ENCODE measurements at places on chromosomes 11 and 22. TPM values are rescaled to one million over a fixed set of nuclear protein-coding genes. Genes with fewer than 3 reads are reported as not detected.
A peak's percentile ranks its signal among the peaks of the same experiment; 100 is the strongest.

GRCh38 chr11:116043857-116044256, 539.6 kb upstream of the CADM1 start:
- DNase-seq: no peak

Gene ZNF280B
- polyA plus RNA-seq: 1.9 TPM

GRCh38 chr11:19595499-19595839, 117.2 kb upstream of the NAV2 start:
- DNase-seq: no peak

DNA sequence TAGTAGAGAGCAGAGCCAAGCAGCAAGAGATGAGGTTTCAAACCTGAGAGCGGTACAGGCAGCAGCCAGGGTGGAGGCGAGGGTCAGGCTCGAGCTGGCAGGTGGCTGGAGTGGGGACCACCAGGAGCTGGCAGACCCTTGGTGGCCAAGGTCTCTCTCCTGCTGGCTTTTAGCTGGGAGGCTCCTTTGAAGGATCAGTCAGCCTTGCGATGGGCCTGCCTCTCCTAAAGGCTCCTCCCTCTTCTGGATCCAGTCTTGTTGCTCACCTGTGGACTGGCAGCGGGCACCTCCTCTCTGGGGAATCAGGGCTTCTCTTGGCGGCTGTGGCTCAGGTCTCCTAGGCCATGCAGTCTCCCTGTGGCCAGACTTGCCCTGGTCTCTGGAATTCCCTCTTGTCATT, 24.8 kb downstream of the TPST2 start:
- no peak for DNase-seq

Gene EMID1
- polyA plus RNA-seq: 0.35 TPM

Gene YPEL1
- polyA plus RNA-seq: 0.07 TPM

DNA sequence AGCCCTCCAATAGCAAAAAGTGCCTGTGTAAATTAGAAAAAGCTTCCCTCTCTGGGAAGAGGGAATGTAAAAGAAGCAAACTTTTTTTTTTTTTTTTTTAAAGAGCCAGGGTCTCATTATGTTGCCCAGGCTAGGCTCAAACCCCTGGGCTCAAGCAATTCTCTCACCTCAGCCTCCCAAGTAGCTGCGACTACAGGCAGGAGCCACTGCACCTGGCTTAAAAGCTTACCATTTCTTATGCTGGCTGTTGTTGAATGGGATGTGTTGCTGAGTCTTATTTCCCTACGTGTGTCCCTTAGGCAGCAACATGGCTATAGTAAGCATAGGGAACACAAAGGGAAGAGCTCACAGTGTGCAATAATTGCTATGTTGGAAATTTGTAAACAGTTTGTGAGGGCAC, 225.5 kb upstream of the CCDC90B start:
- no peak for DNase-seq

Gene TMEM25
- 0.75 TPM for polyA plus RNA-seq

Gene MYO7A
- polyA plus RNA-seq: 1.4 TPM

Gene POTEH
- not detected for polyA plus RNA-seq

Gene ALDH3B1
- polyA plus RNA-seq: 104 TPM

GRCh38 chr11:64230985-64231365, 627 bp downstream of the DNAJC4 start:
- DNase-seq: no peak

- DNase-seq: no peak
Measured at GRCh38 chr11:47628026-47628425, 14.3 kb downstream of the MTCH2 start.

Gene SGSM1
- 0.50 TPM for polyA plus RNA-seq

Gene C22orf15
- not detected for polyA plus RNA-seq

Gene PGM2L1
- 24.9 TPM for polyA plus RNA-seq

DNA sequence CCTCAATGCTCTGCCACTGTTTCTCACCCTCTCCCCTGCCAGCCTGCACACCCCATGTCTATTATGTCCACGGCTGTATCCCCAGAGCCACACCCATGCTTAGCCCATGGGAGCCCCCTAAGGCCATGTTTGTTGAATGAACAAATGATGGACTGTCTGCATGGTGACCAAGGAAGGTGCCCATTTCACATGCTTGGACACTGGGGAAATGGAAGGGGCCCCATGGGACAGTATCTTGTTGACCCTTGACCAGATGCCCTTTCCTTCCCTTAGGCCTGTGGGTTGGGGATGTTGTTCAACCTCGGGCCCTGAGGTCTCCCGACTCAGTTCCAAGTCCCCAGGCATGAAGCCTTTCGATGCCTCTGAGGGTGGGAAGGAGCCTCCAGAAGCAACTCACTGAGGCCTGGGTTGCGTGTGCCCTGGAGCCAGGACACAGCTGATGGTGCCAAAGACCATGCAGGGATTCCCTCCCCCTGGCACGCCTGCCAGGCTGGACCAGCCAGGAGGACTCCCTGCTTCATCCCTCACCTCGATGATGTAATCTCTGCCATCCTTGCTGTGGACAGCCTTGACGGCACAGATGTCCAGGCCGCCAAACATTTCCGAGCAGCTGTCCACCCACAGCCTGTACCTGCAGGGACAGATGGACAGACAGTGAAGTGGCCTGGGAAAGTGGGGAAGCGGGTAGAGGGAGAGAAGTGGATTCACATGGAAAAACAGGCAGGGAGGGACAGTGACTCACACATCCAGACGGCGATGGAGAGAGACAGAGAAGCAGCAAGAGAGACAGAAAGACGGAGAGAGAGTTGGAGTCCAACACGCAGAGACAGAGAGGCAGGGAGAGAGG, 58.9 kb downstream of the FBXO7 start:
- DNase-seq: no peak

- DNase-seq: no peak
Measured at GRCh38 chr11:125223901-125224361, 59.4 kb downstream of the PKNOX2 start.

- no peak for DNase-seq
Measured at GRCh38 chr11:96313163-96313562, 29.8 kb downstream of the MAML2 start.

GRCh38 chr11:26557666-26558065, 14.4 kb downstream of the MUC15 start:
- DNase-seq: no peak

Gene MMP13
- polyA plus RNA-seq: not detected

Gene BSX
- not detected for polyA plus RNA-seq

DNA sequence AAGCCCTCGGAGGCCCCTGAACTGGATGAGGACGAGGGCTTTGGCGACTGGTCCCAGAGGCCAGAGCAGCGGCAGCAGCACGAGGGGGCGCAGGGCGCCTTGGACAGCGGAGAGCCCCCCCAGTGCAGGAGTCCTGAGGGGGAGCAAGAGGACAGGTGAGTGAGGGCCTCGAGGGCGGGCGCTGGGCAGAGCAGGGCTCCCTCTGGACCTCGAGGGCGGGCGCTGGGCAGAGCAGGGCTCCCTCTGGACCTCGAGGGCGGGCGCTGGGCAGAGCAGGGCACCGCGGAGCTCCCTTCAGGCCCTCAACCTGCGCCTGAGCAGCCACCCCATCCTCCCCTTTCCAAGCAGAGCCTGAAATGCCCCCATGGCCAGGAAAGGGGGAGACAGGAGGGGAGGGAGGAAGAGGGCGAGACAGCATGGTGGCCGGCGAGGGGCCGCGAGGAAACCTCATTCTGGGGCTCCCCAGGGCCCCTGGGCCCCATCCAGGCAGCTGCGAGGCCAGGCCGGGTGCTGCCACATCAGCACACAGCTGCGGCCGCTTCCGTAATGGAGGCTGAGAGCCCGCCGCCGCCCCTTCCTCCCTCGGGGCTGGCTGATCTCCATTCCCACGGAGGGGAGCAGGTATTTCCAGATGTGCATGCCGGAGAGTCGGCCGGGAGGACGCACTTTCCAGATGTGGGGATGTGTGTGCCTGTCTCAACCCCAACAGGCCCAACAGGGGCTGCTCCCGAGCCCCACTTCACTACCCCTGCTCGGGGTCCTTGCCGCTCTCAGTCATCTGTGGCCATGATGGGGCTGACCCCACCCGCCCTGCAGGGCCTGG, 10.0 kb downstream of the PRR33 start:
- DNase-seq: no peak

DNA sequence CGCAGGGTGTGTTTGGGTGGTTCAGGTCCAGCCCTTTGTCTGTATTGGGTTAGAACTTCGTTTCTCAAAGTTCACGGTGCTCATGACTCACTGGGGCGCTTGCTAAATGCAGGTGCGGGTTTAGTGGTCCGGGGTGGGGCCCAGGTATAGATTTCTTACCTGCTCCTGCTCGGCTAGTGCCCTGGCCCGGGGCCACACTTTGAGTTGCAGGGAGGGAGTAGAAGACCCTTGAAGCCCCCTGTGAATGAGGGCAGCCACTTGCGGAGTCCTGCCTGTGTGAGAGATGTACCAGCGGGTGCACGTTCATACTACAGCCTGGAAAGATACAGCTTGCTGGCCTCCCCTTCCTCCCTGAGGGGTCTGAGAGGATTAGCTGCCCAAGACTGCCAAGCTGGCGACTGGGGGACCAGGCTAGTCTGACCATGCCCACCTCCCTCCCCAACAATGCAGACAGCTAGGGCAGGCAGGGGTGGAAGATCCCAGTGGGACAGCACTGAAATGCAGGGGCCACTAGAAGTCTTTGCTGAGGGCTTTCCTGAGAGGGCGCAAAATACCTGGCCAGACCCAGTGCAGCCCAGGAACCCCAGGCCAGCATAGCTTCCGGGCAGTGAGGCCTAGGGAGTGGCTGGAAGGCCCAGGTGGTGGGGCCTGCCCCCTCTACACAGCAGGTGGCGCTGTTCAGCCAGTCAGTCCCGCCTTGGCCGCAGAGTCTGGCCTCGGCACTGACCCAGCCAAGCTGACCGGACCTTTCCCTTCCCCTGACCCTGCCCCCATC, 5.1 kb upstream of the MYRF start:
- DNase-seq: peak; percentile 79

GRCh38 chr11:114084414-114084813, 24.9 kb downstream of the ZBTB16 start:
- no peak for DNase-seq

- DNase-seq: no peak
Measured at GRCh38 chr11:57203359-57203758, 21.6 kb downstream of the LRRC55 start.

DNA sequence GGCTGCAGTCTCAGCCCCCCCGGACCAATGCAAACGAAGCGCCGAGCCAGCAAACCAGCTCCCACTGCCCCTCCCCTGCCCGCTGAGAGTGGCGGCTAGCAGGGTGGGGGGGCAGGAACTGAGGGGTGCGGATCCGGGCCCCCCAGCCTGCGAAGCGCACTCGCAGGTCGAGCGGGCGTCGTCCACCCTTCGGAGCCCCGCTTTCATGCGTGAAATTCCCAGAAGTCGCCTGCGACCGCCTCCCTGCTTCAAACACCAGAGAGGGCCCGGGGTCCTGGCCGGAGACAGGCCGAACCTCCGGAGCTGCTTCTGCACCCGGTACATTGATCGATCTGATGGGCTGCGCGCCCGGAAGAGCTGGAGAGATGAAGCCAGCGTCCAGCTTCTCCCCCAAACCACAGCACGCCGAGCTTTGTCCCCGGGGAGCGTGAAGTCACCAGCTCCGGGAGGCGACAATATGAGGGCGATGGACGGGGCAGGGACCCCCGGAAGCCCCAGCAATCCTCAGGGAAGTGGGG, 646 bp upstream of the PATZ1 start:
- DNase-seq: peak; percentile 42

- DNase-seq: no peak
Measured at GRCh38 chr11:47506373-47506772, 46.6 kb downstream of the CELF1 start.

Gene TUB
- polyA plus RNA-seq: 13.2 TPM

Gene INPP5J
- polyA plus RNA-seq: 1.8 TPM

- no peak for DNase-seq
Measured at GRCh38 chr11:29336727-29337575, 679.9 kb downstream of the KCNA4 start.

DNA sequence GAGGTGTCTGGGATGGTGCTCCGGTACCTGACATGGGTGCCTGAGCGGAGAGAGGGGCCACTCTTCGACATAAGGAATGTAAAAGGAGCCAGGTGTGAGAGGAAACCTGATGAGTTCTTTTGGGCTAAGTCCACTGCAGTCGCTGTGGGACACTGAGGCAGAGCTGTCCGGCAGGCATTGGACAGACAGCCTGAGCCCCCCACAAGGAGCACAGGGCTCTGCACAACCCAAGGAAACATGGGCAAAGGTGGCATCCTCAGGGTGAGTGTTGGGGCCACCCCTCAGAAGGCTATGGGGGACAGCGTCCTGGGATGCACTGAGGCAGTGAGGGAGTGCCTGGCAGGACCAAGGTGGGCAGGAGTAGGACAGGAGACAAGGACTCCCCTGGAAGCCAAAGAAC, 57.7 kb upstream of the EMID1 start:
- DNase-seq: no peak

DNA sequence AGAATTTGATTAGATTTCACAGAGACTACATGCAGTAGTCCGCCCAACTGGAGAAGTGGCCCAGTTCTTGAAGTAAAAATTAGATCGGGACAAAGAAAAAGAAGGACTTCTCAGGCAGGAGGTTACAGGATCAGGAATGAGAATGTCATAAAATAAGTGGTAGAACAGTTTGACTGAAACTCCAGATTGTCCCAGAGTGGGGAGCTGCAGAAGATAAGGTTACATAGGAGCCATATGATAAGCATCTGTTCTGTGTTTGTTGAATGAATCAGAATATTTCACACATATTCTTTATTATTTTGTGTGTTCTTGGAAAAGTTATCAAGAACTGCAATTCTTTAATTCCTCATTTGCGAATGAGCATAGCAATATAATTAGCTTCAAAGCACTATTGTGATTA, 210.6 kb downstream of the AASDHPPT start:
- no peak for DNase-seq

Gene NELL1
- polyA plus RNA-seq: not detected

GRCh38 chr11:76656050-76656531, 14.5 kb downstream of the LRRC32 start:
- DNase-seq: no peak

Gene CRYBB3
- not detected for polyA plus RNA-seq

GRCh38 chr11:62554387-62555167, 8.0 kb upstream of the AHNAK start:
- no peak for DNase-seq

Gene KREMEN1
- polyA plus RNA-seq: 2.5 TPM

Gene CFL1
- 1,780 TPM for polyA plus RNA-seq

DNA sequence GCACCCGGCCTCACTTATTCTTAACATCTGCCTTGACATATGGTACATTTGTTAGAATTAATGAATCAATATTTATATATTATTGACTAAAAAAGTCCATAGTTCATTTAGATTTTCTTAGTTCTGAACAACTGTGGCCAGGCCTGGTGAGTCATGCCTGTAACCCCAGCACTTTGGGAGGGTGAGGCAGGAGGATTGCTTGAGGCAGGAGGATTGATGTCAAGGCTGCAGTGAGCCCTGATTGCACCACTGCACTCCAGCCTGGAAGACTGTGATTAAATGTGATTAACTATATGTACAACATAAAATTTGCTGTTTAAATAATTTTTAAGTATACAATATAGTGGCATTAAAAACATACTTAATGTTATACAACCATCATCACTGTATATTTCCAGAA, 5.6 kb downstream of the UVRAG start:
- no peak for DNase-seq

Gene JHY
- polyA plus RNA-seq: 3.4 TPM

DNA sequence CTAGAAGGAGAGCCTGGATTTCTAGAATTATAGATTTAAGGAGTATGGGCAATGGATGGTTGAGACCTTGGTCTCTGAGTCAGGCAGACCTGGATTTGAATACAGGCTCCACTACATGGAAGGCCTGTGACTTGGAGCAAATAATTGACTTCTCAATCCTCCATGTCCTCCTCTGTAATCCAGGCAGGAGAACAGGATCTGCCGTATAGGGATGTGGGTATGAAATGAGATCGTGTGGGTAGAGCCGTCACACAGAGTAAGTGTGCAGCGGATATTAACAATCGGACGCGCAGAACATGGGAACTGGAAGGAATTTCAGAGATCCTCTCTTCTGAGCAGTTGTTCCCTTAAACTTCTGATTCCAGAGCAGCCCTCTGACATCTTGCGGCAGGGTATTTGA, 11.5 kb upstream of the TMPRSS13 start:
- DNase-seq: no peak

- DNase-seq: no peak
Measured at GRCh38 chr11:98101329-98101728, 919.4 kb upstream of the CNTN5 start.
